ENCODE measurements at places on chromosomes 13 and 19.

GRCh38 chr19:8255426-8256125 lies 46.4 kb downstream of the CERS4 start:
- no peak for DNase-seq

- DNase-seq, result no peak
Observed at GRCh38 chr13:37927561-37927960, 58.0 kb upstream of the TRPC4 start.

DNA sequence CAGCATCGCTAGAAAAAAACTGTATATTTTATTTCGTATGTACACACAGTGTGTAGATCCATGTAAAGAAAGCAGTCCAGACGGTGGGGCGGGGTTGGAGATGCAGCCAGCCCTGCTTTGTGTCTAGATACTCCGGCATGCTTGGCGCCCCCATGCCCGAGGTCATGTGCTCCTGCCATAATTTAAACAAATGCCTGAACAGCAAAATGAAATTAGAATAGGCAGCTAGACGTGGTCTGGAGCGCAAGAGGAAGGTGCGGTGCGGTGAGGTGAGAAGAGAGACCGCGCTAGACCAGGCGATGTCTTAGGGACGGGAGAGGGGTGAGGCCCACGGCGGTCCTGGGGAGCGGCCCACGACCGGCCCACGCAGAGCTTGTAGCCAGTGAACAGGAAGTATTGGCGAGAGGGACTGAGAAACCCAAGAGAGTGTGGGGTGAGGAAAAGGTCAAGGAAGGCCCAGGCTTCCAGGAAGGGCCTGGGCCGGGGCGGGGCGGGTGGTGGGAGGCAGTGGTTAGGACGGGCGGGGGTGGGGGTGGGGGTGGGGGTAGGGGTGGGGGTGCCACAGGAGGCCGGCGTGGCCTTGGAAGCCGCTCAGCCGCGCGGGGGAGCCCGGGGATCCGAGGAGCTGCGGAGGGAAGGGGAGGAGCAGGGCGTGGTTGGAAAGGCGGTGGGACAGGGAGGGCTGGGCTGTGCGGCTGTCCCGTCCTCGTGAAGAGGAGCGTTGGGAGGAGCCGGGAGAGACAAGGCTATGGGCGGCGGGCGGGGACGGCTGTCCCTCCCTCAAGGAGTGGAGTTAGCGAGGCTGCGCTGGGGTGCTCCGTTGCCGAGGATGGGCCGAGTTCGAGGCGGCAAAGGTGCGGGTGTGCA lies 254.7 kb upstream of the SGCG start:
- no peak for DNase-seq

DNA sequence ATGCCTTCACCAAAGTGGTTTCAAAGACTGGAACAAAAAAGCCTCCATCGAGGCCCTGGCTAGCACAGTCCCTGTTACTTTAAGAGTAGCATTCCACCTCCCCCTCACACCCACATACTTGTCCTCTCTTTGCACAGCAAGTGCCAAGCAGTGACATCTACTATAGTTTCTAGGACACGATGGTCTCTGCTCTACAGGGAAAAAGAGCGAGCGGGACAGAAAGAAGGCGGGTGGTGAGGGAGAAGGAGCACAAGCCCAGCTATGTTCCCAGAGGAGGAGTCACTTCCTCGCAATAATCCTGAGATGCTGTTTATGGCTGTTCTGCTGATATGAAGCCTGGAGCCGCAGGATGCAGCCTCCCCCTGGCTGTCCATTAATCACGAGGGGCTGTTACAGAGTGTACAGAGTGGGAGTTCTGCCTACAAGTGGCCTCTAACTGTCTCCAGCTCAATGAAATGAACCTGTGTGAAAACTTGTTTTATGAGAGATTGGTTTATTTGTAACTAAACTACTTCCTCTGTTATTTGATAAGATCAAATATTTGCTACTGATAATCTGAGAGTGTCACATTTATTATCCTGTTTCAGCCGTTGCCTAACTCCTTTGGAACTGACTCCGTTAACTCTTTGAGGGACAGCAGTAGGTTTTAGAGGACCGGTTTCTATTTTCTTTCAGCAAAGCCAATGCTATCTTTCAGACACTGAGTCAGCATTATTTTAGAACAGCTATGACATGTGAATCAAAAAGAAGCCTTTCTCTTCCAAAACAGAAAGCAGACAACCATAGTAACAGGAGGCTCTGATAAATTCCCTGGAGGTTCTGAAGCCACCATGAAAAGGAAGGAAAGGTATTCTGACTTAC lies 208.0 kb downstream of the SPRY2 start:
- DNase-seq, result no peak

- DNase-seq, result no peak
Observed at GRCh38 chr19:53094754-53095575, 8.3 kb downstream of the ZNF160 start.

GRCh38 chr13:88086577-88086976 lies 415.4 kb downstream of the SLITRK5 start:
- no peak for DNase-seq

- DNase-seq, result no peak
Observed at GRCh38 chr19:495402-496111, 729 bp upstream of the MADCAM1 start.

GRCh38 chr13:24083722-24084421 lies 76.6 kb upstream of the SPATA13 start:
- DNase-seq, result peak; percentile 67

- no peak for DNase-seq
Observed at GRCh38 chr19:6099033-6099432, 11.3 kb downstream of the RFX2 start.

DNA sequence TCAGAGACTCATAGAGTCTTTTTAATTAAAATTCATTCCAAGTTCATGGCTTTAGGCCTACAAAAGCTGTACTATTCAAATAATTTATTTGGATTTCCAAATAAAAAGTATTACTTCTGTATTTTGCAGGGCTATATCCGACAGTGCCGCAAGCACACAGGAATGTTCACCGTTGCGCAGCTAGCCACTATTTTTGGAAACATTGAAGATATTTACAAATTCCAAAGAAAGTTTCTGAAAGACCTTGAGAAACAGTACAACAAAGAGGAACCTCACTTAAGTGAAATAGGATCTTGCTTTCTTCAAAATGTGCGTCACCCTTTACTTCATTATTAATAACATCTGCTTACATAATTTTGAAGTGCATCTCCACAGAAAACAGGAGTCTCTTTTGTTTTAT lies 20.5 kb upstream of the C1QTNF9 start:
- DNase-seq, result no peak

- peak; percentile 98 for DNase-seq
Observed at GRCh38 chr19:45952686-45953505, 20.8 kb downstream of the NOVA2 start.

- DNase-seq, result no peak
Observed at GRCh38 chr19:5360003-5360780, 19.6 kb upstream of the PTPRS start.

- no peak for DNase-seq
Observed at GRCh38 chr19:11457115-11457514, 21.7 kb downstream of the PRKCSH start.

GRCh38 chr19:33476151-33476707 lies 45.4 kb downstream of the PEPD start:
- no peak for DNase-seq

DNA sequence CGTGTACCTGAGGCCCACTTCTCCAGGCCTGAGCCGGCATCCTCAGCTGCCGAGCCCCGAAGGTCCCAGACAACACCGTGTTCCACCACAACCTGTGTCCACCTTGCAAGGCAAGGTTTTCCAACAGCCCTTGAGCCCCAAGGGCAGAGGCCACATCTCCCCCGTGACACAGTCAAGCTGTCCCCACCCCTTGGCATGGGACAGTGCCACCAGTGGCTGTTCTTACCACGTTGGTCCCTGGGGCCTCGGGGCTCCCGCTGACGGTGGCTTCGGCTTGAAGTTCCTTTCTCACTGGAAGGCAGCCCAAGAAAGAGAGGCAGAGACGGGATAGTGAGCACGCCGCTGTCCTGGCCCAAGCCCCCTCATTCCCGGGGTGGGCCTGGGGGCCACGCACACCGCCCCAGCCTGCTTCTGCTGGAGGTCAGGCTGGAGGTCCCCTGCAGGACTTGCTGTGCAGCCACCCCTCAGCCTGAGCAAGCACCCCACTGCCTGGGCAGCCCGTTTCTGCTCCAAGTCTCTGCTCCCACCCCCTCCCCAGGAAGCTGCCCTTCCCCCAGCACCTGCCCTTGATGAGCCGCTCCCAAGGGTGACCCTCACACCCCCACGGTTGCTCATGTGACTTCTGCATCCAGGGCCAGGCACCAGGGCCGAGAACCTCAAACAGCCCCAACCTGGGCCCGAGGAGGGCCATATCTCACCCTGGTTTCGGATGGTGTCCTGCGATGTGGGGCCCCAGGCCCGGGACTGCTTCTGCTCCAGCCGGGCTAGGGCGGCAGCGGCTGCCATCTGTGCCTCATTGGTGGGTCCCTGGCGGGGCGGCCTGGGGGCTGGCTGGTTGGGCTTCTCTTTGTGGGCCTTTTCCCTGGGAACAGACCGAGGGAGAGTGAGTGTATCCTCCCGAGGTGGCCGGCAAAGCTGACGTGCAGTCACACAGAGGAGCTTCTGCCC lies 4.1 kb downstream of the UBXN6 start:
- DNase-seq, result no peak

- DNase-seq, result no peak
Observed at GRCh38 chr19:4372165-4373012, 28.0 kb downstream of the SH3GL1 start.

DNA sequence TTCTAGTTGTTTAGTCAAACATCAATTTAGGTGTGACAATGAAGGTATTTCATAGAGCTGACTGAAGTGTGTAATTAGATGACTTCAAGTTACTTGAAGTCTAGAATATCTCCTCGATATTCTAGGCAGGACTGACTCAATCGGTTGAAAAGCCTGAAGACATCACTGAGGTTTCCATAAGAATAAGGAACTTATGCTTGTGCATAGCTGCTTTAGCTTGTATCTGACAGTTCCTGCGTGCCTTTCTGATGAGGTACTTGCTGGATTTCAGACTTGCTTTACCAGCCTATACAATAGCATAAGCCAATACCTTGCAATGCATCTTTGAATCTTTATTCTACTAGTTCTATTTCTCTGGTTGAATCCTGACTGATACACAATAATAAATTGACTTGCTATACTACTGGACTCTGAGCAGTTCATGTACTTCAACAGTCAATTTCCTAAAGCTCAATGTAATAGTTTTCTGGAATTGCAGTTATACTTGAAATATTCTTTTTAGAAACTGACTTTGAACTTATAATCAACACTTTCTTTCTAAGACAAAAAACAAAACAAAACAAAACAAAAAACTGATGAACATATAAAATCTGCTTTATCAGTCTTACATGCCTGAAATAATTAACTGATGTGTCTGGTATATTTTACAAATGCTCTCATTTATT lies 1534.8 kb downstream of the SLITRK5 start:
- no peak for DNase-seq

GRCh38 chr19:35009424-35010415 lies 9.6 kb downstream of the GRAMD1A start:
- no peak for DNase-seq

- DNase-seq, result no peak
Observed at GRCh38 chr19:7544626-7545025, 9.1 kb downstream of the PNPLA6 start.

DNA sequence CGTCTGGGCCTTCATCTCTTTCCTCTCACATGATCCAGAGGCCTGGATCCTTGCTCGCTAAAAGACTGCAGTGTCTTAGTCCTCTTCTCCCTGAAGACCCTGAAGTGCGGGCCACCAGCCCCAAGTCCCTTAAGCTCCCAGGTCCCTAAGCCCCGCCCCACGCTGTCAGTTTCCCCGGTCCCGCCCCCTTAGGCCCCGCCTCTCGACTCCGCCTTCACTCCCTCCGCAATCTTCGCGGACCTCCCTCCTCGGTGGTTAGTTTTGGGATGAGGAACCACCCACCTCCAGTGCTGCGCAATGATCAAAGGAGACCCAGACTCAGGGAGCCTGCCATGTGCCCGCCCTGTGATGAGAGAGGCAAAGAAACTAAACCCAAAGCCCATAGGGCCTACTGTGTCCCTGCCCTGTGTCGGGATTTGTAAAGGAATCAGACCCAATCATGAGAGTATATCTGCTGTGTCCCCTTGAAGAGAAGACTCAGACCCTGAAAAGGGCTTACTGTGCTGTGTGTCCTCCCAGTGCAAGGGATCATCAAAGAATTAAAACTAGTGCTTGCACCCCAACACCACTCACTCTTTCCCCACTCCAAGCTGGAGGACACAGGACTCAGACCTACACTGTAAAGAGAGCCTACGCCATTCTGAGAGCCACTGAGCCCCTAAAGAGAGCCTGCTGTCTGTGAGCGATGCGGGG lies 3.0 kb upstream of the COX6B1 start:
- peak; percentile 70 for DNase-seq

Data from NCI-H146 (cell line).